ENCODE measurements at places on chromosomes 13 and 19.

- peak; percentile 11 for DNase-seq
Measured at GRCh38 chr19:47765523-47766358, 12.8 kb upstream of the SELENOW start.

- no peak for DNase-seq
Measured at GRCh38 chr19:19418555-19419260, 13.2 kb downstream of the GATAD2A start.

- DNase-seq: no peak
Measured at GRCh38 chr19:28314756-28315155, 898.2 kb downstream of the UQCRFS1 start.

GRCh38 chr19:35908973-35909683, 1.0 kb upstream of the TYROBP start:
- DNase-seq: no peak

GRCh38 chr19:42113641-42114348, 18.5 kb downstream of the POU2F2 start:
- no peak for DNase-seq

DNA sequence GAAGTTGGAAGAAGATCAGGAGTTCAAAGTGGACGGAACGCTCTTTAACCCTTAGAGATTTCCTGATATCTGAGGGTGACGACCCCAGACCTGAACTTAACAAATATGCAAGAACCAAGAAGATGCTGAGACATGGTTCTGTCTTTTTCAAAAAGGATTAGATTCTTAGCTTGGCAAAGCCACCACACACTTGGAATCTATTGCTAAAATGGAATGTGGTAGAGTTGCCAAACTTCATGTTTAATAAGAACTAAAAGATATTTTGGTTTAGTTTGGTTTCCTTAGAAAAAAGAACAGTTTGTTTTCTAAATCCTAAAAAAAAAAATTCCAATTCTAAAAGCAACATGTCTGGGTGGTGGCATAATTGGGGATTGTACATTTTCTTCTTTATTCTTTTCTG, 29.5 kb downstream of the UNC13A start:
- DNase-seq: no peak

DNA sequence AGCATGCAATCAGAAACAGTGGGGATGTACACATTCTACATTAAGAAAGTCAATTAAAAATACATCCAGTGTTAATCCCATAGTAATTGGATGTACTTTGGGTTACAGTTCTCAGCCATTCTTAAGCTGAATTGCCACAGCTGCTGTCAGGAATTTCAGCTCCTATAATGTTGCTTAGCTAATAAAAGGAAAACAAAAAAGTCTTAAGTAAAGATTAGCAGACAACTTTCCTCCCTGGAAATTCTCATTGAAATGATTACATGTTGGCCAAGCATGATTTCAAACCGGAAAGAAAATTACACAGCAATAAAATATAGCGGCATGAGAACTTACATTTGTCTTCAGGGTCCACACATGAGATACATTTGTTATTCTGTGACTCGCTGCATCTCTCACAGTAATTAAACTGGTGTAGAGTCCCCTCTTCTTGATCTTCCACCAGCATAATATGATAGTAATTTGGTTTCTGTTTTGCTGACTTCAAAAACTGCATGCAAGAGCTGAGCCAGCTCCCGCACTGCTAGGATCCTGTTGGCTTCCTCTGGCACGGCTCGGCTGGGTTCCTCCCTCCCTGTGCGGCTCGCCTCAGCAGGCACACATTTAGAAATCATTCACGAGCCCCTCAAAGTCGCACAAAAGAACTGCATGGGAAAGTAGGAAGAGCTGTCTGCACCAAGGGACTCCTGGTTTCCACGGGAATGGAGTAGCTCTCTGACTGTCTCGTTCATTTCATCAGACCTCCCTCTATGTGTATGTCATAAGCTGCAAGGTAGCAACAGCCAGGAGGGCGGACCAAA, at the start of gene HTR2A:
HTR2A (minus strand) TSS at position 713 of the 797 bp plus-strand sequence. CDS start 1,147 bp downstream, outside the sequence.
- no peak for DNase-seq

DNA sequence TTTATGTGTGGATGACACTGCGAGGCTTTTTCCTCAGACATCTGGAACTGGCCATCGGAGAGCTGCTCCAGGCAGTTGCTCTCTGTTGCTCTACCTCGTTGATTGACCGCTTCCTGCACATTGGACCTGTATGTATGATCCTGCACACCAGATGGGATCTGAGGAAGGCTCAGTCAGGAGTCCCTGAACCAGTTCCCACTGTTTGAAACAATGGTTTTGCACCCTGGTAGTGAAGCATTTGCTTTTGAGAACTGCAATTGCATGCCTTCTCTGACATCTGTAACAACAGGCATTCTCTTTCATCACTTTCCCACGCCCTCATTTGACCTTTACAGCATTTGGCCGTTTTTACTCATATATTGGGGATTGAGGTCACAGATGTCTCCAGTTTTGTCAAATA, 61.1 kb upstream of the NPAS1 start:
- DNase-seq: no peak

DNA sequence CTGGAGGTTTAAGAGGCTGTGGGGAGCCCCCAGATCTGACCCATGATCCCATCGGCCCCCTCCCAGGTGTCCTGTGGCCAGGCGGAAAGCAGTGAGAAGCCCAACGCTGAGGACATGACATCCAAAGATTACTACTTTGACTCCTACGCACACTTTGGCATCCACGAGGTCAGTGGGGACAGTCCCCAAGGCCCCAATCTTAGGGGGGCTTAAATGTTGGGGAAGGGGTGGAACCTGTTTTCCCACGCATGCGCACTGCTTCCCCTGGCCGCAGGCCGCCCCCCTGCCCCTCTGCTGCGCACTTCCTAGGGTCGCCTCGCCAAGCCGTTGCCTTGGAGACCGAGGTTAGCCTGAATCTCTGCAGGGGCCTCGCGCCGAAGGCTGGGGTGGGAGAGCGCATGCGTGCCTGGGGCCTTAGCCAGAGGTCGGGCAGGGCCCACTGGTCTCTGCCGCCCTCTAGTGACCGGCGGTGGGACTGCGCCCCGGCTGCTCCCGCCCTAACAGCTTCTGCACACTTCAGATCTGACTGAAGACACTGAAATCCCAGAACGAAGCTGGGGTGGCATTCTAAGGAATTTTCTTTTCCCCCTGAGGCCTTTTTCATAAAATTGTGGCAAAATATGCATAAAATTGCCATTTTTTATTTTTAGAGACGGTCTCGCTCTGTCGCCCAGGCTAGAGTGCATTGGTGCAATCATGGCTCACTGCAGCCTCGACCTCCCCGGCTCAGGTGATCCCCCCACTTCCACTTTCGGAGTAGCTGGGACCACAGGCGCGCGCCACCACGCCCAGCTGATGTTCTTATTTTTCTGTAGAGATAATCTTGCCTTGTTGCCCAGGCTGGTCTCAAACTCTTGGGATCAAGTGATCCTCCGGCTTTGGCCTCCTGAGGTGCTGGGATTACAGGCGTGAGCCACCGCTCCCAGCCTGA, 3.6 kb downstream of the PRMT1 start:
- DNase-seq: peak; percentile 76

- DNase-seq: no peak
Measured at GRCh38 chr19:6484230-6484629, 2.6 kb upstream of the DENND1C start.

DNA sequence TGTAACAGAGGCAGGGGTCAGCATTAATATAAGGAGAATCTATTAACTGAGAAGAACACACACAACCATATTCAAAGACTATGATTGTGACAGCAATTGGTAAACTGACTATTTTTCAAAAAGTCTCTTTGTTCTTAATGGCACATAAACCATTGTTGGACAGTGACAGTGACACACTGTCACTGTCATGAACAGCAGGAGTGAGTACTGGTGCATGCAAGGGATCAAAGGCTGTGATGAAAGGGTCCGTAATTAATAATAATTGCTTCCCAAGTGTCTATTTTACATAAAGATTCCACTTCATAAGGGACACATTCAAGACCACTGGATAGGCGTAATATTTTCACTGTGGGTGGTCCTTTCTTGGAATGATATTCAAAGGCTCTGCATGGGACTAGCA, 50.7 kb downstream of the LHFPL6 start:
- no peak for DNase-seq
